ENCODE measurements at places on chromosomes 1 and 21.

- no peak for DNase-seq
These were observed 130.5 kb downstream of the RWDD3 start for GRCh38 chr1:95364546-95364945.

- DNase-seq: peak; percentile 60
These were observed 49.8 kb downstream of the PRDM2 start for GRCh38 chr1:13749543-13750341.

DNA sequence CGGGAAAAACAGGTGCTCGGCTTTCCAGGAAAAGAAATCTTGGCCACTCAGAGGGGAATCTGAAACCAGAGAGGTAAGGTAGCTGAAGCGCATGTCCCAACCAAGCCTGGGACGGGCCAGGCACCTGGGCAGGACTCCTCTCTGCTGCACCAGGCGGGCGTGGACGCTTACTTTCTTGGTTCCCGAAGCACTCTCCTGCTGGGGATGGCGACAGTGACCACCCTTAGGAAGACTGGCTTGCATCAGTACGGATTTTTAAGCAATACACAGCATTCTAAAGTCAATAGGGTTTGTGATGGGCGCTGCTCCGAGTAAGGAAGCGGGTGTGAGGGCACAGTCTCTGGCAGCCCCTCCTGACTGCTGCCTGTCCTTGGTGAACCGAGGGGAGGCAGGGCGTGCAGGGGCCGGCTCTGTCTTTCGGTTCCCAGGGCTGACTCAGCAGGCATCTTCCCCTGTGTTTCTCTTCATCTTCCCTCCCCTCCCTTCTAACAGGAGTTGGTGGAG is 74.9 kb upstream of the ANGPTL1 start:
- no peak for DNase-seq

- DNase-seq: peak; percentile 81
These were observed 820 bp upstream of the TTF2 start for GRCh38 chr1:117059334-117059677.

GRCh38 chr1:203475012-203475981 is at the start of gene PRELP:
Gene PRELP (plus strand): TSS chr1:203475806. CDS start chr1:203483185, 7,379 bp downstream.
- DNase-seq: no peak

DNA sequence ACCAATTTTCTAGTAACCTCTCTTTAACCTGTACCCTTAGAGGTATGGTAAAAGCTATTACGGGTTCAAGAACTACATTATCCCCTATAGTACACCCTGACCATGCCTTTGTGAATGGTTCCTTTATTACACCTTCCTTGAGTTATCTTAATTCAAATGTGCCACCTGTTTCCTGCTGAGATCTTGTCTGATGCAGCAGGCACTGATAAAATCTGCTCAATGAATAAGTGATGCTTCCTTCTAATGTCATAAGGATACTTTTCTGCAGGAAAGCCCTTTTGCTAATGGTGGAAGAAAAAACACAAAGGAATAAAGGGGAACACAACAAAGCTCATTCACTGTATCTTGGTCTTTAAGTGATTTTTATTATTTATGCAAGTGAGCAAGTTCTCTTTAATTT is 25.8 kb downstream of the INTS7 start:
- DNase-seq: no peak
